Activated CD4-positive, CD25-positive, alpha-beta regulatory T cell treated with anti-CD3 and anti-CD28 coated beads, Interleukin-2, amount 50 U/mL, for 24 hours (primary cell): ENCODE measurements at places on chromosomes 12 and 14.

- ATAC-seq = no peak
Observed at GRCh38 chr12:105986779-105987684, 151.7 kb downstream of the NUAK1 start.

- no peak for ATAC-seq
Observed at GRCh38 chr12:97404543-97404942, 58.1 kb upstream of the RMST start.

DNA sequence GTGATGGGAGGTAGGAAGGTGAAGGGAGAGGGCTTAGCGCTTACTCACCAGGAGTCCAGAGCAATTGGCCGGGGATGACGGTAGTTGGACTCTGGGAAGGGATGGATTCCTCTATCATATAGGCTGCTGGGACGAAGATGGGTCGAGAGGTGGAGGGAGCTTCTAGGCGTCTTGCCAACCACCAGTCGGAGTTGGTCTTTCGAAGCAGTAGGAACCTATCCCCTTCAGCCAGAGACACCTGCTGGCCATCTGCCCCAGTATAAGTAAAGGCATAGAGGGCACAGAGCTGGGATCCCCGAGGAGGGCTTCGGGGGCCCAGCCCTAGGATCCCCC lies 657 bp downstream of the ARHGAP9 start:
- no peak for ATAC-seq

DNA sequence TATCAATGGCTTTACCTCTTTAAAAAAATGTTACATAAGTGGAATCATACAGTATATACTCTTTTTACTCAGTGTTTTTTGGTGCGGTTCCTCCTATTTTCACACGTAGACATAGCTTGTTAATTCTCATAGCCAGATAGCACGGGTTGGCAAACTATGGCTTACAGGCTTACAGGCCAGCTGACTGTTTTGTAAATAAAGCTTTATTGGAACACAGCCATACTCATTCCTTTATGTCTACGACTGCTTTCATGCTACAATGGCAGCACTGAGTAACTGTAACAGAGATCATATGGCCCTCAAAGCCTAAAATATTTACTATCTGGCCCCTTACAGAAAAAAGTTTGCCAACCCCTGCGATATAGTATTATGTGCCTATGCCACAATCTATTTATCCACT lies 5.8 kb upstream of the DAAM1 start:
- ATAC-seq = no peak

GRCh38 chr12:132109741-132110140 lies 34.4 kb downstream of the DDX51 start:
- no peak for ATAC-seq

DNA sequence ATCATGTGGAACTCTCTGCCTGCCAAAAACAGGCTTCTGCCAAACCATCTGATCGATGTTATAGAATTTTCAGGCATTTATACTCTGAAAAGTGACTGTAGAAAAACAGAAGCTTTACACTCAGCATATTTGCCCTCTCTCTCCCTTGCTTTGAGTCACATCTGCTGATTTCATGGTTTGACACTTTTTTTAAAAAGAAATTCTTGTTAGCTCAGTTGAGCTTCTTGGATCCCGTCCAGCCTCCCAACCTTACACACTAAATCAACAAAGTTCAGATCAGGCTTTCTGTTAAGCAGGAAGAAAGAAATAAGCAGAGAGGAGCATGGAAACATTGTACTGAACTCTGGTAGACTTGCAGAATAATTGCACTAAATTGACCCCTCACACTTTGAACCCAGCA lies 193.6 kb upstream of the SEL1L start:
- ATAC-seq = no peak

DNA sequence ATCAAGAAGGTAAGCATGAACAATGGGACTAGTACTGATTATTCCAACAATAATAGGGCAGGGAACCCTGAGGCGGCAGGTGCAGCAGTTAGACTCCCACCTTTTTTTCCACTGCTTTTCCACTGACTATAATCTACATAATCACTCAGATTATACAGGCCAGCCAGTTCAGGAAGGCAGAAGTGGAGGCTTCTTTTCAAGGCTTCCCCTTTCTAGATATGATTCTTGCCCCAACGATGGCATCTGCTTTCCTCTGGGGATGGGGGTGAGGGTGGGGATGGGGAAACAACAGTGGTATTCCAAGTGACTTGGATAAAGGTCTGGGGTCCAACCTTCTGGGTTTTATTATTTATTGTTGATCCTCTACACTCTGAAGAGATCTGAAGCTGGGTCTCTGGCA lies 331 bp downstream of the NCKAP1L start:
- ATAC-seq = no peak

- no peak for ATAC-seq
Observed at GRCh38 chr12:124523071-124523470, 44.3 kb downstream of the NCOR2 start.

DNA sequence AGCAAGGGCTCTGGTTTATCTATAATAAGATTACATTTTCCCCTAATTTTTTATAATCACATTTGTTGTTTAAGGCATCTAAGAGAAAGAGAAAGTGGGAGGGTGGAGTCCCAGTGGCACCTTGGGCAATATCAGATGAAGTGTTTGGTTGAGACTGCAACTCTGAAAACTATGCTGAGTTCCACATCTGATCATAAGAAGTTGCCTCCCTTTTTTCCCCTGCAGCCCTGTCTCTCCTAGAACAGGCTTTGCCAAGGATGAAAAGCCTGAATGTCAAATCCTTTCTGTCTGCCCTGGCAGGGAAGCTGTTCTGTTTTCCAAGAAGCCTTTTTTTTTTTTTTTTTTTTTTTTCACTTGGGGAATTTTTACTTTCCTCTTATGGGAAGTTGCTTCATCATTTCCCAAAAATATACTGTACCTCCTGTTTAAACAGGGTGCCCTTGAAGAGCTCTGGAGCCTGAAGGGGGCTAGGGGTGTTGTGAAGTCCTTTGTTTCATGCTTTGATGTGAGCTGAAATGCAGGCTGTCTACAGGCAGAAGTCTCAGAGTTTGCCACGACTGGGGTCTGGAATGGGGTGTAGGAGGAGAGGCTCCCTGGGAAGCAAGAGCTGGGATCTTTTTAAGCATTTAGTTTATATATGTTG lies 71.3 kb downstream of the SUSD6 start:
- ATAC-seq = no peak

- ATAC-seq = no peak
Observed at GRCh38 chr14:31884776-31885379, 192.2 kb upstream of the ARHGAP5 start.

- ATAC-seq = no peak
Observed at GRCh38 chr14:96105089-96105925, 66.1 kb downstream of the C14orf132 start.

GRCh38 chr12:117031843-117032592 lies 67.2 kb downstream of the TESC start:
- no peak for ATAC-seq

DNA sequence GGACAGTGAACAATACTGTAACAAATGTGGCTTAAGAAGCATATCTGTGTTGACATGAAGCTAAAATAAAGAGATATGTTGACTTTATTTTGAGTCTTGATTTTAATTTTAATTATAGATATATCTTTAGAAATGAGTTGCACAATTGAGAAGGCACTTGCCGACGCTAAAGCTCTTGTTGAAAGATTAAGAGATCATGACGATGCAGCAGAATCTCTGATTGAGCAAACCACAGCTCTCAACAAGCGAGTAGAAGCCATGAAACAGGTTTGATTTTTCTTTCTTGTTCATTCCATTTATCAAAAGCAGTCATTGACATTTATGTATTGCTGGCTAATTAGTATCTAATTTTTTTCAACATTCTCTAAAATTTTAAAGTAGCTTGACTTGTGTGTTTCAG lies 15.8 kb downstream of the FGFR1OP2 start:
- ATAC-seq = no peak

GRCh38 chr12:86081843-86082242 lies 174.3 kb downstream of the MGAT4C start:
- no peak for ATAC-seq

DNA sequence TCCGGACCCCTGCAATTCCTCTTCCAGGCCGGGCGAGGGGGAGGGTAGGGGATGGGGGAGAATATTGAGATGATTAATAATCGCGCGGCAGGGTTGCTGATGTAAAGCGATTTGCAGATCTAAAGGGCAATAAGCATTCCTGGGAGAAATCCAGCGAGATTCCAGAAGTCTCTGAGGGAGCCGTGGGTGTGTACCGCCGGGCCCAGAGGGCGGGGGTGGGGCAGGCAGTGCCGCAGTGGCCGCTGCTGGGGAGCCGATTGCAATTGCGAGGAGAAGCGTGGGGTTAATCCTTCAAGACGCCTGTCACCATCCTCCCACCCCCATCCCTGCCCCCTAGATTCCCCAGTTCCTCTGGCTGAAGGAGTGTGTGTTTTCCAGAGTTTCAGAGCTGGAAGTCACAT lies 16.4 kb downstream of the FOS start:
- no peak for ATAC-seq

DNA sequence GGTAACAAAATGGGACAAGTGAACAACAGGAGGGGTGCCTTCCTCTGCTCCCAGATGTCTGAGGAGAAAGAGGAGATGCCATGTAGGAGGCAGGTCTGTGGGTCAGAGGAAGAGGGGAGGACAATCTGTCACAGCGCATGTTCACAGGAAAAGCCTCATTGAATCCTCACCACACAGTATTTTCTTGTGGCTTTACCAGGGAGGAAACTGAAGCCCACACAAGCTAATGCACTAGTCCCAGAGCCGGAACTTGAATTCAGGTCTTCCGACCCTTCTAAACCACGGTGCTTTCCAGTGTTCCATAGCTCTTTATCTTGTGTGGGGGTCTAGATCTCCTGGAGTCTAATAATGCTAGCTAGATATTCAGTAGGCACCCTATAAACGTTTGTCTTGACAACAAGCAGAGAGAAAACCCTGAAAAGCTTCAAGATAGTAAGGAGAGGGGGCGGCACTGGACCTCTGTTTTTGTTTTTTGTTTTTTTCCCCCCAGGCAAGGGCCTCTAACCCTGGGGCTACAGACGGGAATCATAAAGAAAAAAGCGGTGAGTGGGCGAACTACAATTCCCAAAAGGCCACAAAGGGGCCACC lies 371 bp upstream of the SHMT2 start:
- peak; percentile 4 for ATAC-seq

DNA sequence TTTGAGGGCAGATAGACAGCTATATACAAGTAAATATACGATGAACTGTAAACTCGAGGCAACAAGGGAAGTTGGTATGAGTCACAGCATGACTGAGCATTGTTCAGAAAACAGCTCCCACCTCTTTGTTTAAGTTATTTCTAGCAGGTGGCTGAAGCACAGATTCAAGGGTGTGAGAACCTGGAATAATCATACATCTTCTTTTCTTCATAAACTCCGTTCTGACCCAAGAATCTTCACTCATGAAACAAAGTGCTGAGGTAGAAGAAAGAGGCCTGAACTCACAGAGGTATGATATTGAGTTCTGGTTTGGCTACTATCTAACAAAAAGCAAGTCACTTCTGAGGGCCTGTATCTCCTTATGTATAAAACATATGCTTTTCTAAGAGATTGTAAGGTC lies 364.1 kb upstream of the KITLG start:
- ATAC-seq = no peak

GRCh38 chr12:10272467-10272866 lies 35.2 kb upstream of the KLRD1 start:
- no peak for ATAC-seq

GRCh38 chr12:90203556-90203955 lies 494.9 kb upstream of the ATP2B1 start:
- ATAC-seq = no peak

GRCh38 chr12:85956081-85956480 lies 82.0 kb downstream of the NTS start:
- no peak for ATAC-seq

GRCh38 chr12:128815779-128816642 lies 7.7 kb downstream of the SLC15A4 start:
- no peak for ATAC-seq

GRCh38 chr12:41293011-41293410 lies 104.9 kb downstream of the PDZRN4 start:
- no peak for ATAC-seq

DNA sequence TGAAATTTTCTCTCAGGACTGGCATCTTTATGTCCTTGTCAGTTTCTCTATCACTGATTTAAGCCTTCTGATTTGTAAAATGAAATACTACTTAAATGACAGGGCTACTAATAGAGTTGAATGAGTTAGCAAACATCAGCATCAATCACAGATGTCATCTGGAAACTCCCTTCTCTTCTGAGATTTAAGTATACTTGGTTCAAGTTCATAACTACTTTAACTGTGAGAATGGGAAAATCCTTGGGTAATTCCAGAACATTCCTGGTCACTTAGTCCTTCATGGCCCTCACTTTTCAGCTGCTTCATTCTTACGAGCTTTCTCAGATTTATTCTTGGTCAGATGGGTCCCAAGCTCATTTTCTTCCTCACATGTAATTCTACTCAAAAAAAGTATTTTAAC lies 1655.3 kb upstream of the FLRT2 start:
- ATAC-seq = no peak

DNA sequence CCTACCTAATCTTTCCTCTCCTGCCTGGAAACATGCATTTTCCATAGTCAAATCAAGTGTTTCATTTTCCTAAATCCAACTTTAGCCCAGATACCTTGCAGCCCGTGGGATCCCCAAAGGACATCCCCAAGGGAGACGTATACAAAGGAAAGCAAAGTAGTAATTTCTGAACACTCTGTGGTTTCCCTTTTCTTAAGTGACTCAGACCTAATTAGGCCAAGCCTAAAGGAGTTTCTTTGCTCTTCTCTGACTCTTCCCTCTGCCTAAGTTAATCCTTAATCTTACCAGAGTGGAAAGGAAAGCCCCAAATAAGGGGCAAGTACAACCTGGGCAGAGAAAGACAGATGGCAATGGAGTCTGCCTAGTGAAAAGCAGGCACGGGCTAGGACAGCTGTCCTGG lies 250.3 kb downstream of the SPTSSA start:
- peak; percentile 67 for ATAC-seq

DNA sequence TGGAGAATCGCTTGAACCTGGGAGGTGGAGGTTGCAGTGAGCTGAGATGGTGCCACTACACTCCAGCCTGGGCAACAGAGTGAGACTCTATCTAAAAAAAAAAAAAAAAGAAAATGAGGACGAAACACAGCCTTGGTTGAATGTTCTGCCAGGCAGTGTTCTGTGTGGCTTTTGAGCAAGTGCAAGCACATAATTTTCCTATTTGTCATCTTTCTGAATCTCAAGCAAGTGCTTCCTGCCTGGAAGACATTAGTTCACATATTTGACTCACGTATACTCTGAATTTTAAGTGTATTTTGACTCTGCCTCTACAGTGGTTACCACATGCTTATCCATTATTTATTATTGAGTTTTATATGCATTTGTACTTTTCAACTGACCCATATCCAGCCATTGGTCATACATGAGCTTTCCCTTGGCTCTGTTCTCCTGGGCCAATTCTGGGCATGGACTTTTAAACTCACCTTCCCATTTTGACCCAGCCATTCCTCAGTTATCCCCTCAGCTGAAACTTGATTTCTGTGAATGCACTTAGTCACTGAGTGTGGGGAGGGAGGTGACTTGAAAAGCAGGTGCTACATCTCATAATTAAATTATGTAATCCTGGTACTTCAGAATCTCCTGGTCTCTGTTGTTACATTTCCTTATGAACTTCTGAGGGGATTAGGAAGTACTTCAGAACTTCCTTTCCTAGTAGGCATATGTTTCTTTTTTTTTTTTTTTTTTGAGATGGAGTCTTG lies 8.1 kb downstream of the OR10G2 start:
- ATAC-seq = no peak
